GM13976 (cell line): ENCODE measurements at places on chromosomes 16 and 17.
A peak's percentile ranks its signal among the peaks of the same experiment; 100 is the strongest.

DNA sequence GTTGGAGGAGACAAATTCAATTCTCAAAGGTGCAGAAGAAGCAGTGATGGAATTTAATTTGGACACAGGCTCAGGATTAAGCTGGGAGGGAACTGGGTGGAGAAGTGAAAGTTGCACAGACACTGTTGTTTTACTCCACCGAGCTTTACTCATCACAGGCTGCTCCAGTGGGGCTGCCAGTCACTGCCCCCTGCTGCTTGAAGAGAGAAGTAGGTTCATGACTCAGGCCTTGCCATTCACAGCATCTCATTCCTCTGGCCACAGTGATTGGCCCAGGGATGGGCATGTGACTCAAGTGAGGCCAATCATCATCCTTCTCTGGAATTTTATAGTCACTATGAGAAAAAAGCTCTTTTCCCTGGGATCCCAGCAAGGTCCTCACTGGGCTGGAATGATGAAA, 11.8 kb downstream of the GNAO1 start:
- DNase-seq, result peak; percentile 51

DNA sequence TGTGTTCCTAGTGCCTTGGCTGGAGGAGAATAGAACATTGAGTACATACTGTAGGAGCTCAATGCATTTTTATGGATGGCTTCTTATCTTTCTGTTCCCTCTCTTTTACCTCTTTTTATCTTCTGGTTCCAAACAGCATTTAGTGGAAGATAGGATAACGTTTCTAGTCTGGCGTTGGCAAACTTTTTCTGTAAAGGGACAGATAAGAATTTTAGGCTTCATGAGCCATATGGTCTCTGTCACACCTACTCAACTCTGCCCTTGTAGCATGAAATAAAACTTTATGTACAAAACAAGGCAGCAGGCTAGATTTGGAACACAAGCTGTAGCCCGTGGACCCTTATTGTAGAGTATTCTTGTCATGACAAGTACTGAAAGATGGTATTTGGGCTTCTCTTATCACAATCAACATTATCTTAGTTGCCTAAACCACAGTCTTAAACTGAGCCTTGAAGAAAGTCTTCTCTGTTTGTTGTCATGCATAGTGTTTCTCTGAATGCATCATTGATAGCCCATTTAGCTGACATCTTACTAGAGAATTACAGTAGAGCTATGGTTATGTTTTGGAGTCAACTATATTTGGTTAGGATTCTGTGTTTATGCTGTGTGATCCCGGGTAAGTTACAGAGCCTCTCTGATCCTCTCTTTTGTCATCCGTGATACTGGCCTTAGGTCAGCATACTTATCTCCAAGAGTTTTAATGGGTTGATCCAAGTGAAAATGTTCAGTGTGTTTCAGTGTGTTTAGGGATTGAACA, 80.2 kb downstream of the HS3ST4 start:
- DNase-seq, result no peak

DNA sequence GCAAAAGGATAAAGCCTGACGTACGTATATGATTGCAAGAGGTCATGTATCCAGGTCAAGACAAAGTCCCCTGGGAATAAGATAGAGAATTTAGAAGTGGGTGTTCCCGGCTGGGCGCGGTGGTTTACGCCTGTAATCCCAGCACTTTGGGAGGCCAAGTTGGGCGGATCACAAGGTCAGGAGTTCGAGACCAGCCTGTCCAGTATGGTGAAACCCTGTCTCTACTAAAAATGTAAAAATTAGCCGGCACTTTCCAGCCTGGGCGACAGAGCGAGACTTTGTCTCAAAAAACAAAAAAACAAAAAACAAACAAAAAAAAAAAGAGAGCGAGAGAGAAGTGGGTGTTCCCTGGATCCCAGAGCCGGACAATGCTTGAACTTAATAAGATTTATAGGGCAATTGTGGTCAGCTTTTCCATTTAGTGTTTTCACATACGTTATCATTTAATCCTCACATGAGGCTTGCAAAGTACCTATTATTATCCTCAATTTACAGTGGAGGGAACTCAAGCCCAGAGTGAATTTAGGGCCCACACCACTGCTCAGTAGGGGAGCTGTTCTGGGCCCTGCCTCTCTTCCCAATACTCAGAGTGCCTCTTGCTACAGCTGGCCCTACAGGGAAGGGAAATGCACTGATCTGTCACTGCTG, 481 bp upstream of the GLTPD2 start:
- DNase-seq, result no peak

DNA sequence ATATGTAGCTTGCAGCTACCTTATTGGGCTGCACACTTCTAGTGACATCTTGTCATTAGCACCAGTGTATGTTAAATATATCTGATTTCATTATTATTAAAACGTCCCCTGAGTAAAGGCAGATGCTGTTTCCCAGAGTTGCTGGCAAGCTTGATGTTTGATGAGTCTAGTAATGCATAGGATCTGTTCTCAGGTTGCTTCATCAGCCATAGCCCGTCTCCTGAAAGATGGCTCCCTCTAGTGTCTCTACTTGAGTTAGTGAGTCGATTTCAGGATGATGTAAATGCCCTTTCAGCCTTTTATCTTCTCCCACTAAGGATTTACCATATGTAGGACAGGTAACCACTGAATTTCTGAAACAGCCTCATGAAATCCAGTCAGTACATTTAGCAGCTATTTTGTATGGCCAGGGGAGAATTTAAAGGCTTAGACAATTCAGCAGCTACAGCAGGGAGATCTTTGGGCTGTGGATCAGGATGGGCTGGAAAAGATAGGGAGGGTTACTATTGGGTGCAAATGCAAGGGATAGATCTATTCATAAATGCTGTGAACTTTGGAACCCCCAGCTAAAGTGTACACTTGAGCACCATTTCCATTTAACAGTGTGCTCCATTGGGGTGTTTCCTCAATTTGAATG, 376.3 kb downstream of the CNTNAP4 start:
- peak; percentile 20 for DNase-seq

DNA sequence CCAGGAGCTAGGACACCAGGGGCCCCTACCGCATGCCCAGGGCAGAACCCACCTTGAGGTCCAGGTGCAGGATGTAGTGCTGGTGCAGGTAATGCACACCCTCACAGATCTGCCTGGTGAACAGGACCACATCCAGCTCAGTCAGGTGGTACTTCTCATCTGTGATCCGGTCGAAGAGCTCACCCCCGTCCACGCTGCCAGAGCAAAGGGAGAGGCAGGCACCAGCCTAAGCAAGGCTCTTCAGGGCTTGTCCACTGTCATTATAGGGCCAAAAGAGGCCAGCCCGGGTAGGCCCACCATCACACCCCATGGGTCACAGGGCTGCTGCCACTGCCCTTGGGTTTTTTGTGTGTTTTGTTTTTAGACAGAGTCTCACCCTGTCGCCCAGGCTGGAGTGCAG, 21.0 kb downstream of the MYLK3 start:
- no peak for DNase-seq

DNA sequence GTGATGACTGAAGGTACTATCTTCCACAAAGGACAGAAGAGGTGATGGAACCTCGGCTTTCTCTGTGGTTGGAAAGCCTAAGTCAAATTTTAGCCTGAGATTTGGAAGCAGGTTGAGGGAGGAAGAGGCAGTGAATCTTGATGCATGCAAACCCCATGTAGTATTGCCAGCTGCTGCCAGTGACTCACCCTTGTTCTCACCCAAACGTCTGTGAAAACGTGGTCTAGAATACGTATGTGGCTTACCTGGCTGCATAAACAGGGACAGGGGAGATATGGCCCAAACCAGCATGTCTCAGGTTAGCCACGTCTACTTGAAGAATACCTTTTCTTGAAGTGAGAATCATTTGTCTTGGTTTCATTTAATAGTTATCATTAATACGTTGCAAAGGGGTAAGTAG, 438.0 kb upstream of the MAF start:
- DNase-seq, result no peak

- no peak for DNase-seq
Measured at GRCh38 chr17:80029258-80029974, 6.3 kb downstream of the TBC1D16 start.

DNA sequence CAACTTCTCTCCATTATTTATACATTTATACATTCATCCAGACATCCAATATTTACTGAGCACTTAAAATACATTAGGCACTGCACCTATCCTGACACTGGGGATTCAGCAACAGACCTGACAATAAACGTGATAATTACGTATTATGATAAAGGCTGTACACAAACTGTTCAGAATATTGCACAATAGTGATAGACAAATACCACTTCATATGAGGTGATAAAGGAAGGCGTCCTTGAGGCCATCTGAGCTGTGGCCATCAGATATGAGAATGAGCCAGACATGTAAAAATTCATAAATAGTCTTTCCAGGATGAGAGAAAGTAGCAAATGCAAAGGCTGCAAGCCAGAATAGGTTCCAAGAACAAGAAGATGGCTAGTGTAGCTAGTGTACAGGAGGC, 8.6 kb downstream of the USP32 start:
- DNase-seq, result no peak

- DNase-seq, result no peak
Measured at GRCh38 chr17:57432507-57433277, 176.4 kb downstream of the MSI2 start.

DNA sequence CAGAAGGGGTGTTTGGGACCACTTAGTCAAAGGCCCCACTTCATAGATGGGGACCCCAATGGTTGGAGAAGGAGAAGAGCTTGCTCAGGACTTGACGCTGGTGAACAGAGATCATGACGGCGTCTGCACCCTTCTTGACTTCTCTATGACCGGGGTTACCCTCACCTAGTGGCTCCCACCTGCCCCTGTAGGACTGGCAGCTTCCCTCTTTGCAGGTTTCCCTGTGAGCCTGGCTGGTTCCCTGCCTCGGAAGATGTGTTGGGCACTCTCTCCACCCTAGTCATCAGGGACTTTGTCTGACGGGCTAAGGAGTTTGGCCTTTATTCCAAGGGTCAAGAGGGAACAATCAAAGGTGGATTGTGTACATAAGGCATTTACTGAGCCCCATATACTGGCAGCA, 22.7 kb downstream of the TBX4 start:
- DNase-seq, result no peak

DNA sequence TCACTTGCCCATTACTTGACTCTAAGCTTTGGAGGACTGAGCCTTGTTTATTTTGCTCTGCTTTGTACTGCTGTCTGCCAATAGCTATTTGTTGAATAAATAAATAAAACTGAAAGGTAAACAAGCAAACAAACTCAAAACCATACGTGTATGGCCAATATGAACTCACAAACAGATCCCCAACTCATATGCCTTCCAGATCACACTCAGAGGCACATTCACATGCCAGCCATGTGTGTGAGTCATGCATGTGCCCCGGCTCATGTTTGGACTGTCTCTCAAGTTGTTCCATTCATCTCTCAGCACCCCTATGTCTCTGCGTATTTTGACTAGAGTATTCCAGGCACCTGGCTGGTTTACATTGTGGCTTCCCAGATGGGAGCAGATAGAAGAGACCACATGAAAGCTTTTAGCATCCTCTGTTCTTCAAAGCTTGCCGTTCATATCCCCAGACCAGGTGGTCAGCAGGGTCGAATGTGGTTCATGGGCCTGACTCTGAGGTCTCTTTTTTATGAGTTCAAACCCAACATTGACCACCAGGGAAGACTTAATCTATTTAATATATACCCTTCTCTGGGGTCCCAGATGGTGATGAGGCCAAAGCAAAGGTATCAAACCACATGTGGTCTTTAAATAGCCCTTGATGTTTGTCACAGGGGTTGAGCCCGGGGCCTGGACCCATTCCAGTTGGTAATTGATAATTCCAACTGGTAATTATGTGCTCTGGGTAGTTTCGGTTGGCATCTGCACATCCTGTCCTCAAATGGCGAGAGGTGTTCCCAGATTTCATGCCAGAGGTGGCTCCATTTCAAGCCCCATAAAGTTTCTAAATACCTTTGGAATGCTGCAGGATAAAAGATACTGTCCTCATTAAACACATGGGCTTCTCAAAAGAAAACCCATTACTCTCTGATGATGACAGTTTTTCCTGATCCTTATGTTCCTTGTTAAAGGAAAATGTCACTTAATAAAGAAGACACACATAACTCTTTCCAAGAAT, 287.3 kb upstream of the MAF start:
- DNase-seq, result no peak

GRCh38 chr17:47695429-47696376, 1.7 kb downstream of the TBKBP1 start:
- DNase-seq, result peak; percentile 28

DNA sequence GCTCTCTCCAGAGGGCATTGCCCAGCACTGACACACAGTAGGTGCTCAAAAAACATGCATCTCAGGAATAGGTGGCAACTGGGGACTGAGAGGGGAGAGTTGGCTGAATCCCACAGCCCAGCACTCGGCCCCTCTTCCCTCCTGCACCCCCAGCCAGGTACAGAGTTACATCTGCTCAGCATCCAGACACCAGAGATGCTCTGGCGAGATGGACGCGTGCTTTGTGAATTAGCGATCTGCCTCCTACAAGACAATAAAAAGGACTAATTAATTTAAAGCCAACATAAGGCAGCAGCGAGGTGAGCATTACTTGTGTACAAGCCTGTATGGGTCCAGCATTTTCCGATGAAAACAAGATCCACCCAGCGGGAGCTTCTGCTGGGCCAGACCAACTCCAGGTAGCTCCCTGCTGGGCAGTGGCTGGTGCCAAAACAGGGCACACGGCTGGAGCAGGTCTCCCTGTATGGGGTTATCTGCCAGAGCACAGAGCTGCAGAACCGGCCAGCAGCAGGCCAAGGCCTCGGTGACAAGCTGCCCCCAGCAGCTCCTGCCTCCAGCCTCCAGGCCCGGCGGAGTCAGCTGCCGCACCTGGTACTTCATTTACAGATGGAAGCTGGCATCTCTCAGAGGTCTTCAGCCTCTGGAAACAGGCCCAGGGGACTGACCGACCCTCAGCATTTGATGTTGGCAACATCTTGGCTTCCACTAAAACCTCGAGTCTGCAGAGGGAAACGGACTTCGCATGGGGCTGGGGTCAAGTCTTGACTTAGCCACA, 219.7 kb upstream of the SDK2 start:
- DNase-seq, result no peak

GRCh38 chr17:63295839-63296590, 150.1 kb downstream of the CYB561 start:
- DNase-seq, result no peak

GRCh38 chr16:49858200-49859124, 2.5 kb upstream of the ZNF423 start:
- DNase-seq, result peak; percentile 64

- no peak for DNase-seq
Measured at GRCh38 chr16:47644166-47644565, 183.0 kb downstream of the PHKB start.

GRCh38 chr17:68356520-68356919, 65.2 kb downstream of the ARSG start:
- DNase-seq, result peak; percentile 58
